ENCODE measurements at places on chromosomes 13 and 19.

GRCh38 chr19:27751044-27751391, 1461.9 kb downstream of the UQCRFS1 start:
- no peak for DNase-seq

DNA sequence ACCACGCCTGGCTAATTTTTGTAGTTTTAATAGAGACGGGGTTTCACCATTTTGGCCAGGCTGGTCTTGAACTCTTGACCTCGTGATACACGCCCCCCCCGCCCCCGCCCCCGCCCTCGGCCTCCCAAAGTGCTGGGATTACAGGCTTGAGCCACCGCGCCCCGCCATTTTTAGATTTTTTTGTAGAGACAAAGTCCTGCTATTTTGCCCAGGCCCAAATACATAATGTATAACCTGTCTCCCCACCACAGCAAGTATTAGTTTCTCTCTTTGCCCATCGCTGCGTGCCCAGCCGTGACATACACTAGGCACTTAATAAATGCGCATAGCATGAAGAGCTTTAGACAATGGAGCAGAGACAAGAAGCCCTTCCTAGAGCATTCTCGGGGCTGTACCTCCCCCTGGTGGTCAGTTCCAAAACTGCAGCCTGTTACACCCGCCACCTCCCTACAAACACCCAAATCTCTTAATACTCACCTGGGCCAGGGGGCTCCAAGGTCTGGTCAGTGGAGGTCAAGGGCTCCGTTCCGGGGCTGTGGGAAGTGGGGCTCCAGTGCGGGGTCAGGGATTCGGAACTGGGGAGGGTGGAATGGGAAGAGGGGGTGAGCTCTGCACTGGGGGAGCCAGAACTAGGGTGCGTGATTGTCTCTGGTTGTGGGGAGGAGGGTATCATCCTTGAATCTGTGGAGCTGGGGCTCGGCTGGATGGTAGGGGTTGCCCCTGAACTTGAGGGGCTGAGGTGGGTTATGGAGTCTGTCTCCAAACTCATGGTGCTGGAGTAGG, 22.5 kb downstream of the IQCN start:
- peak; percentile 61 for DNase-seq

DNA sequence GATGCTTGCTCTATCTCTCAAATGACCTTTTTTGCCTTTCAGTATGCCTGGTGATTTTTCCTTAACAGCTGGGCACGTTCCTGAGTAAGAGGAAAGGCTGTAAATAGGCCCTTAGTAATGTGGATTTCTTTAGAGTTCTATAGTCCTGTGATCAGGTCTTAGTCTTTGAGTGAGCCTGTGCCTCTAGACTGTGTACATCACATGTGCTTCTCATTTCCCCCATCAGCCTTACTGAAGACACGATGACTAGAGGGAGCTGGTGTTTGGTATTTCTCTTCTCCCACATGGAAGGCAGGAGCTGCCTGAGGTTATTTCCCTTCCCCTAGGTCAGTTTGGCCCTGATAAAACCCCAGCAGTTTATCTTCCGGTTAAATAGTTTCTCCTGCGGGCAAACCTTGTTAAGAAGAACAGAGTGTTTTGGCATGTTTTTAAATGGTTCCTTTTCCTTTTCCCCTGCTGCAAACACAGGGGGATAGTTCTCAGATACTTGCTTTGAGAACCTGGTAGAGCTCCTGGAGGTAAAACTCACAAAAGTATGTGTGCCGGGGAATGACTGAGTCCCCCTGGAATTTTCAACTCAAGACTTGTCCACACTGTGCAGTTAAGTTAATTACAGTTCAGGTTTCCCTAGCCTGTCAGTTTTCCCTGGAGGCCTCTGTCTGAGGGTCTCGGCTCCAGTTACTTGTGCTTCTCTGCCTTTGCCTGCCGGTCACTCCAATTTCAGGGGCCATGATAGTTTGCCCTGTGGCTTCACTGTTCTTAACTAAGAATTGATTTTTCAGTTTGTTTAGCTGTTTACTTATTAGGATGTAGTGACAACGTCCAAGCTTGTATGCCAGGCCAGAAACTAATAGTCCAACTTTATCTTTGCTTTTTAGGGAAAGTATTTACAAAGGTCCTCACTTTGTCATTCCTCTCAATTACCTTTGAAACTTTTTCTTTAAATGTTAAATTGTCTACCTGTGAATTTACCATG, 94.4 kb downstream of the URI1 start:
- no peak for DNase-seq

DNA sequence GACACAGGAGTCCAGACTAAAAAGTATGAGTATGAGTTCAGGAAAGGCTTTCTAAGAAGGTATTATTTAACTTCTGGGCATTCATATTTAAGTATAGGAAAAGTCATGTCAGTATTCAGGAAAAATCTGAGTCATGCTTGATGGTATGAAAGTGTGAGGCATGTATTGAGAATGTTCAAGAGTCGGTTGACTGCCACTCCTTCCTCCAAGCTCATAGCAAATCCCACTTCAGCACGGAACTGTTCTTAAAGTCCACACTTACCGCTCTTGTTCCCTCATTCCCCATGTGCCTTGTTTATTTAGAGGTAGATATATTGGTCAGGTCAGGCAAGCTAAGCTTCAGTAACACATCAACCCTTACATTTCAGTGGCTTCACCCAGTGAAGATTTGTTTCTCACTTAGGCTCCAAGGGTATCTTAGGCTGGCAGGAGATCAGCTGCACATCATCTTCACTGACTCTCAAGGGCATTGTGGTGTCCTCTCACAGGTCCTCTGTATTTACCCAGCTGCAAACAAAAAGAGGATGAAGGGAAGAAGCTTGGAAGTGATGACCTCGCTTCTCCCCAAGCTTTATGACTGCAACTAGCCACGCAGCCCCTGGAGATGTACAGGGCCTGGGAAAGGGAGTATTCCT, 1189.2 kb downstream of the EFNB2 start:
- peak; percentile 63 for DNase-seq

DNA sequence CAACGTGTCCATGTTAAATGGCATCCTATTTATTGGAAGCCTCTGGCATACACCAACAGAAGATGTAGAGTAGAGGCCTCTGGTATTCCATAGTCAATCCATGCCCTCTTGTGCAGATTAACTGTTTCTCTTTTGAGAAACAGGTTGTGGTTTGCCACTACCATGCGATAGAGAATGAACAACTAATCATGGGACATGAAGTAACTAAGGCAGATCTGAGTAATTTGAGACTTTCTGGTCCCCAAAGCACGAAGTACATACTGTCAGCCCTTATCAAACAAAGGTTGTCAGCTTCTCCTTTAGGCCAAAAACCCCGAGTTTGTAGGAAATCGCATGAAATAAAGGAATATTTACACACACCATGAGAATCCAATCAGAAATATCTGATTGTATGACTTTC, 3.6 kb downstream of the ZNF121 start:
- no peak for DNase-seq

DNA sequence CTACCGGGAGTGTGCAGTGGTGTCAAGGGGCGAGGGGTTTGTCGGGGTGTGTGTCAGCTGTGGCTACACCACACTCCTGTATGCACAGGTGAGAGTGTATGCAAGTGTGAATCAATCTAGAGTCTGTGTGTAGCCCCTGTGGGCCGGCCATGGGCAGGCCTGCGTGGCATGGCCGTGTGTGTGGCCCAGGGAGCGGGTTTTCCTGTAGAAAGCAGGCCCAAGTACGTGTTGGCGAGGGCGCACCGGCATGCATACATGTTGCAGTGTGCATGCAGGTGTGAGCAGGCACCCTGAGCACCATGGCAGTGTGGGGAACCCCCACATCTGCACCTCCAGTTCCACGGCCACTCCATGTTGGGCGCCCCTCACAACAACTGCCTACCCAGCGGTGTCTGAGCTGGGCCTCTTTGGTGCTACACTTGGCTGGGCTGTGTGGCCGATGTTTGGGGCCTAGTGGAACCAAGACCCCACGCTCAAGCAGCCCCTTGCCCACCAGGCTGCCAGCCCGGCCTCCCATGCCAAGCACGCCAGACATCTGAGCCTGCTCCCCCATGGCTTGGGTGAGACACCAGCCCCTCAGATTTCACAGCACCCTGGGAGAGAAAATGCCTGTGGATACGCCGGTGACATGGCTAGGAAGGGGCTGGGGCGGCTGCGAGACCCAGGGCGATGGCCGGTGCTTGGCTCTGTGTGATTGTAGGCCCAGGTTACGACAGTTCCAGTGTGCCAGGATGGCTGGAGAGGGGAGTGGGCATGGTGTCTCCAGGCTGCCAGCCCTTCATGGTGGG, 2.1 kb downstream of the NFIX start:
- no peak for DNase-seq

- no peak for DNase-seq
These were observed 239.7 kb upstream of the ZNF507 start for GRCh38 chr19:32105527-32106310.

GRCh38 chr13:52887165-52887564, 38.7 kb upstream of the PCDH8 start:
- no peak for DNase-seq

- DNase-seq = no peak
These were observed 694 bp downstream of the CLN5 start for GRCh38 chr13:76992548-76993001.
